AG09319 (cell line): ENCODE measurements at places on chromosomes 7 and 10.

- DNase-seq: no peak
Measured at GRCh38 chr10:114753126-114753525, 68.5 kb upstream of the FHIP2A start.

GRCh38 chr10:125021686-125022344, 79.9 kb downstream of the ZRANB1 start:
- DNase-seq: no peak

GRCh38 chr10:123496375-123496774, 169.8 kb upstream of the GPR26 start:
- DNase-seq: no peak

- no peak for DNase-seq
Measured at GRCh38 chr10:79413196-79413595, 32.2 kb downstream of the ZCCHC24 start.

DNA sequence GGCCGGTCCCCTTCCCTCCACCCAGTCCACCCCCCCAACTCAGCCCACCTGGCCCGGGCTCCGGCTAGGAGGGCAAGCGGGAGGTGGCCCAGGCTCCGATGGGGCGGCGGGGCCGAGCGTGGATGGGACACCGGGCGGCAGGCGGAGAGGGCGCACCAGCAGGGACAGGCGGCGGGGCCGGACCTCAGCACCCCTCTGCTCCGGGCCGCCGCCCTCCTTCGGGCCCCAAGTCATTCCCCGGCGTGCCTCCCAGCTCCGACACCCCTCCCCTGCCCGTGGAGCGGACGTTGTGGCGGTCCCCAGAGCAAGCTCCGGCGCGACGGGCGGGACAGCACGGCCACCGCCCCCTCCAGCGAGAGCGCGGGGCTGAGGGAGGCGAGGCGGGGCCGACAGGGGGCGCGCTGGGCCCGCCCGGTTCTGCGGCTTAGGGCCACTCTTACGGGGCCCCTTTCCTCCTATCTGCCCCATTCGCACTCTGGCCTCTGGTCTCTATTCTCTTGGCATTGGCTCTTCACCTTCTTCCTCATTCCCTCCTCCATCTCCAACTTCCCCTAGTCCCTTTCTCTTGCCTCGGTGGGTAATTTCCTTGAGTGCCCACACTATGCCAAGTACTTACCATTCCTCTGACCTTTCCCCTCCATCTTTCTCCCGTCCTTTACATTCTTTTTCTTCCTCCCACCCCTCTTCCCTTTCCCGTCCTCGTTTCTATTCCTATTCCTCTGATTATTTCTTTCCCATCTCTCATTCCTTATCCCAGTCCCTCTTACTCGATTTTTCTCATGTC, 701 bp upstream of the GBX1 start:
- DNase-seq: no peak

GRCh38 chr7:76165973-76166403, 35.7 kb upstream of the SRRM3 start:
- DNase-seq: no peak

DNA sequence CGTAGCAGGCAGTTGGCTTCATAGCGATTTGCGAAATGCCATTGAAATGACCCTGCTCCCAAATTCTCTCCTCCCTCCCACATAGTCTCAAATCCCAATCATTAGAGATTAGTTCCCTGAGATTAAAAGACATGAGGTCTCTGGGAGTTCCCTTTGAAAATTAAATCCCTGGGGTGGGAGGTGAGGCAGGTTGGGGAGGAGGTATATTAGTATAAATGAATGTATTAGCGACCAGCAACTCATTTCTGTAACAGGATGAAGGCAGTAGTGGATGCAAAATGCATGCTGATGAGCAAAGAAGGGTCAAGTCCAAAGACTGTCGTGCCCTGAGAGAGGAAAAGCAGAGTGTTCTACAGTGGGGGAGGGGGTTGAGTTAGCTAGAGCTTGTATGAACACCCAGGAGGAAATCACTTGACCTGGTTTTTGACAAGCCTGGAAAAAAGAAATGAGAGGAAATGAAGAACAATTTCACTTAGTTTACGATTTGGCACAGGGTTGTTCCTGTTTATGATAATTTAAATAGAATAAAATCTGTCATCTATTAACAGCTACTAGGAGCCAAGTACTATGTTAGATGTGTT, 79.6 kb upstream of the MTPN start:
- no peak for DNase-seq

- no peak for DNase-seq
Measured at GRCh38 chr10:72611783-72612182, 14.1 kb downstream of the MICU1 start.

DNA sequence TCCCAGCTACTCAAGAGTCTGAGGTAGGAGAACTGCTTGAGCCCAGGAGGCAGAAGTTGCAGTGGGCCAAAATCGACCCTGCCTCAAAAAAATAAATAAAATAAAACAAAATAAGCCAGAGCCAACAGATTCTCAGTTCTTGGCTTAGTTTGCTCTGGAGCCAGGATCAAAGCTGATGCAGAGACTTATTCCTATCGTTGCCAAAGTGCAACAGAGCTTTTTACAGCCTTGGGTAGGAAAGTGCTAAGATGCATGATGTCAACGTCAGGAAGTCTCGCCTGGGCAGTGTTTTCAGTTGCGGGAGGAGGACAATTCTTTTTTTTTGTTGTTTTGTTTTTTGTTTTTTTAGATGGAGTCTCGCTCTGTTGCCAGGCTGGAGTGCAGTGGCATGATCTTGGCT, 43.8 kb upstream of the CYTH3 start:
- no peak for DNase-seq
